ENCODE measurements at places on chromosomes 6 and 20. TPM values are rescaled to one million over a fixed set of nuclear protein-coding genes. Genes with fewer than 3 reads are reported as not detected.

DNA sequence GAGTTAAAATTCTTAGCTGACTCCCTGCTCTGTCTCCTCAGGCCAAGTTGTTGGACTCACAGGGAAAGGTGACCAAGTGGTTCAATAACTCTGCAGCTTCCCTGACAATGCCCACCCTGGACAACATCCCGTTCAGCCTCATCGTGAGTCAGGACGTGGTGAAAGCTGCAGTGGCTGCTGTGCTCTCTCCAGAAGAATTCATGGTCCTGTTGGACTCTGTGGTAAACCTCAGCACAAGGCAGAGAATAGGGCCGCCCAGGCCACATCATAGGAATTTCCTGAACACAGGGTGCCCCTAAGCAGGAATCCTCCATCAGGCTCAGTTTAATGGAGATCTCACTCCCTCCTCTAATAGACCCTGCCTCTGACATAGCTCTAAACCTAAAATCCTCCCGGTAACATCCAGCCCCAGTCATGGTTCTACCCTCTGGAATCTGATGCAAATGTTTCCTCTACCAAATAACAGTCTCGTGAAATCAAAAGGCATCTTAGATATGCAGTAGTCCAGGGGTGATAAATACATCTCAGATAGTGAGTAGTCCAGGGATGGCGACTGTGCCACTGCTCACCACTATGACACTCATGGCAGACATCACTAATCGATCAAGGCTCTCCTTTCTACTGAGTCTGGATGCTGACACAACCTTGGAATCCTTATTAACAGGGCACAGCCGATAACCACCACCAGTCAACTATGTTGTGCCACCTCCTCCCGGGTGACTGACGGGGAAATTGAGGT lies 18.3 kb downstream of the BPIFB1 start:
- no peak for DNase-seq

The GSTA1 gene
- not detected for total RNA-seq

- no peak for DNase-seq
Observed at GRCh38 chr6:71524201-71524600, 235.6 kb downstream of the OGFRL1 start.

DNA sequence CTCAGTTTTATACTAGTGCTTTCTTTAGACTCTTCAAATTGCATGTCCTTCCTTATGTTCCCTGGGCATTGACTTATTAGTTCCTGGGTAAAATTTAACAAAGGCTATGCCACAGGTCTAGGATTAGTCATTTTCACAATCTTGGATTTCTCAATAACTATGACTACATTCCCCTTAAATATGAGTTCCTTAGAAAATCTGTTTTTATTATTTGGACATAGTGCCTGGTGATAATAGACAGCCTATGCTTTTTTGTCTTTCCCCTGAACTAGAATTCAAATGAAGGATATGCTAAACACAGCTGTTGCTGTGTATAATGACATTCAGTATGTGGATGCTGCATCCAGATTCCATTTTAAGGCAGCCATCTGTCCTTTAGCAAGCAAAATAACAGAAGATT lies 1252.8 kb upstream of the GJE1 start:
- DNase-seq = no peak

The RIPOR2 gene
- total RNA-seq = 2.6 TPM

The SRSF6 gene
- 46.1 TPM for total RNA-seq

The ZNF512B gene
- 7.1 TPM for total RNA-seq

DNA sequence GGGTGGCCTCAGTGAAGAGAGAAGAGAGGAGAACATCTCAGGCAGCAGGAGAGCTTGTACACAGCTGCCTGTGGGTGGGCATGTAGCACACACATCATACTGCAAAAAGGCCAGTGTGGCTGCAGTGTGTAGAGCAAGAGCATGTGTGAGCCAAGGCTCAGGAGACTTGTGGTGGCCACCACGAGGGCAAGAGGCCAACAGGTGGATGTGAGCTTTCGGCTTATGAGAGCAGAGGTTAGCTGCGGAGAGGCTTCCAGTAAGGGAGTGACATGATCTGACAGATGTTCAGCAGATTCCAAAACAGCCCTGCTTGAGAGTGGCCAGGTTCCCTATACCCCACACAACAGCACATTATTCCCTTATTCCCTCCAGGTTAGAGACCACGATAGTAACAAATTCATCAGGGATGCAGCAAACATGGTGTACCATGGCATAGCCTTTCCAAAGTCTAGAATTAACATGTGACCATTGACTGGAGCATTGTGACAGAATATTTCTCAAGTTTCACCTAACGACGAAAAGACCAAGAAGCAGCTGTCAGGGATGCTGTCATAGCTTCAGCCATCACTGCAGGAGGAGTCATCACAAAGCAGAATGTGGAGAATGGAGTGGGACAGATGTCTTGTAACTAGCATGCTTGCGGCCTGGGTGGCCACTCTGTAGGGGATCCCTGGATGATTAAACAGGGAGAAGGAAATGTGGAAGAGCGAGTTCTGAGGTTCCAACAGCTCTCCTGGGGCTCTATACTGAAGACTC lies 23.1 kb downstream of the HM13 start:
- DNase-seq = no peak

DNA sequence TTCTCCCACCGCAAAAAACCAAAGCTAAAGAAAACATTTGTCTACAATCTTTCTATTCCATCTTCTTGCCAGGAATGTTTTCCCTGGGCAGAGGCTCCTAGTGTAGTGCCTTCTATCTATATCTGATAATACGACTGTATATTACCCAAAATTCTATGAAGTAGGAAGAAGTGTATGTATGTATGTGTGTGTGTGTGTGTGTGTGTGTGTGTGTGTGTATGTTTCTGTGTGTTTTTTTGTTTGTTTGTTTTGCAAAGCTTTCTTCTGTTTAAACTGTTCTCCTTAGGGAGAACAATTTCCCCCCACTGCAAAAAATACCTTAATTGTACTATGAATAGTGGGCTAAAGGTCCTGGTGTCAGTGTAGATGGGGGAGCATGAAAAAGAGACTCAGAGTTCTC lies 312.6 kb upstream of the CITED2 start:
- no peak for DNase-seq

The C6orf15 gene
- total RNA-seq = not detected

GRCh38 chr6:131949909-131950766 lies 1.0 kb downstream of the CCN2 start:
- no peak for DNase-seq

DNA sequence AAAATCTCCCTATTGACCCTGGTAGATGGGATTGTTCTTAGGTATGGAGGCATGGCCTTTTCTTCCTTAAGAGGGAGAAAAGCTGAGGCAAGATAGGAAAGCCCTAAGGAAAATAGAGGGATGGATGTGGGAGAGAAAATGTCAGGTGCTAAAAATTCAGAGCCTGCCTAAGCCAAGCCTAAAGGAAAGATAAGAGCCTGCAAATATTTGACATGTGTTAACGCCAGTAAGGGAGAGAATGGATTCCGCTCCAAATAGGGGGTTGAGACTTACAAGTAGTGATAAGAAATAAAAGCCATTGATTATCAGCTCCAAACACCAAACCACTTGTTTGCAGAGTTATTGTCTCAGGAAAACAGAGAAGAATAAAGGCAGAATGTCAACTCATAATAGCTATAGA lies 533.6 kb downstream of the PTPRT start:
- DNase-seq = peak; percentile 55

The SLC17A1 gene
- total RNA-seq = not detected

DNA sequence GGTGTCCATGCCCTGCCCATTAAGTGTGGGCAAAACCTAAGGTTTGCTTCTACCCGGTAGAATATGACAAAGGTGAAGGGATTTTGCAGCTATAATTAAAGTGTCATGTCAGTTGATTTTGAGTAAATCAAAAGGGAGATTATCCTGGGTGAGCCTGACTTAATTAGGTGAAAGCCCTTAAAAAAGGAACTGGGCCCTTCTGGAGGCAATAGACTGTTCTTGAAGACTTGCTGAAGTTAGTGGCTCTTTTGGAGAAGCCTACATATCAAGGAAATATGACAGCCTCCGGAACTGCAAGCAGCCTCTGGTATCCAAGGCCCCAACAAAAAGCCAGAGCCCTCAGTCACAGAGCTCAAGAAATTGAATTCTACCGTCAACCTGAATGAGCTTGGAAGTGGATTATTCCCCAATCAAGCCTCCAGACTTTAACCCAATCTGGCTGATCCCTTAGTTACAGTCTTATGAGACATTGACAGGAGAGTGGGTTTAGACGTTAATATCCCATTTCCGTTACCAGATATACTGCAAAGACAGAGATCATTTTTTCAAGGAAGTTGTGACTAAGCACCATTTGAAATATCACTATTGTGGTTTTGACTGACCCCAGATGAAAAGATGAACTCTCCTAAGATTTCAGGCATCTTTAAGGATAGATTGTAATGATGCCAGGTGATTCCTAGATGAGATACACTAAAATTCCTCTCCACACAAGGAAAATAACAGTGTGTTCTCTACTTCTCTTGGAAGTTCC lies 303.4 kb downstream of the PLCB1 start:
- no peak for DNase-seq

GRCh38 chr20:10902576-10903282 lies 228.9 kb upstream of the JAG1 start:
- DNase-seq = no peak

GRCh38 chr20:32807706-32808105 lies 12.0 kb upstream of the MAPRE1 start:
- no peak for DNase-seq

DNA sequence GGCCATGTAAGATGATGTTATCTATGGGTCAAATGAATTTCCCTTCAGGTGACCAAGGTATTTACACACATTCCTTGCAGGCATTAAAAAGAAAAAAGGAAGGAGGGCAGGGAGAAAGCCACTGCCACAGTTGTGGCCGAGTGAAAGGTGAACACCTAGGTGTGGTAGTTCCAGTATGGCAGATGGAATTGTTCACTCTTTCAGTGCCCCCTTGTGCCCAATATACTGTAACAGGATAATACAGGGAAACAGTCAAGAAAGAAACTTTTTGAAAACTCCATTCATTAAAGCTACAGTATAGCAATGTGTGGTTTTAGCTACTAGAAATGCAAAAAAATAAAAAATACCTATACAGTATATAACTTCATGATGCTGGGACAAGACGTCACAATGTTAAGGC lies 52.1 kb downstream of the BMP2 start:
- DNase-seq = no peak

GRCh38 chr20:2874456-2874855 lies 1.2 kb downstream of the PTPRA start:
- no peak for DNase-seq

The CTNNBL1 gene
- total RNA-seq = 54.3 TPM

- no peak for DNase-seq
Observed at GRCh38 chr6:45827952-45828530, 187.6 kb downstream of the CLIC5 start.

GRCh38 chr6:94464018-94464510 lies 1044.7 kb upstream of the EPHA7 start:
- no peak for DNase-seq

The STX7 gene
- 44.0 TPM for total RNA-seq

The TOX2 gene
- 39.5 TPM for total RNA-seq

The ENPP5 gene
- total RNA-seq = 3.8 TPM

- no peak for DNase-seq
Observed at GRCh38 chr6:121430514-121431460, 4.7 kb upstream of the GJA1 start.

The DEFB124 gene
- not detected for total RNA-seq

The EPB41L1 gene
- 40.7 TPM for total RNA-seq

Measured in esophagus muscularis mucosa (tissue), 4 donors.